ENCODE measurements at places on chromosomes 13 and 19.

DNA sequence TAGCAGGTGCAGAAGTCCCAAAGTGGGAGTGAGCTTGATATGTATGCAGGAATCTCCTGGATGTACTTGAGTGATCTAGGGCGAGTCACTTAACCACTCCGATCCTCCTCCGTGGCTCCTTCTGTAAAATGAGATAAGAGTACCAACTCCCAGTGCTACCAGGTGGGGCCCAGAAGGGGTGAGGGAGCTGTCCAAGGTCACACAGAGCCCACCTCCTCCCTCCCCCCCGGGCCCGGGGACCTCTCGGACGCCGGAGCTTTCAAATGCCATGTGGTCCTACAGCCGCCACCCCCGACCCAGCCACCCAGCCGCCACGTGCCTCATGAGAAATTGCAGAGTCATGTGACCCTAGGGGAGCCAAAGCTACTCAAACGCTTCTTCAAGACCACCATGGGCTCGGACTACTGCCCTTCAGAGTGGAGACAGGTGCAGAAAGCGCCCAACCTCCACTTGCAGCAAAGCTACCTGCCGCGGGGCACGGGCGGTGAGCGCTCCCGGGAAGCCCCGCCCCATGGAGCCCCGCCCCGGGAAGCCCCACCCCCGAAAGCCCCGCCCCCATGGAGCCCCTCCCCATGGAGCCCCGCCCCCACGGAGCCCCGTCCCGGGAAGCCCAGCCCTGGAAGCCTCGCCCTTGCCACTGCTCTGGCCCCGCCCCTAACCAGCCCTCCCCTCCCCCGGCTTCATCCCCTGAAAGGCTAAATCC lies 10.1 kb upstream of the ZNF358 start:
- peak; percentile 84 for DNase-seq

DNA sequence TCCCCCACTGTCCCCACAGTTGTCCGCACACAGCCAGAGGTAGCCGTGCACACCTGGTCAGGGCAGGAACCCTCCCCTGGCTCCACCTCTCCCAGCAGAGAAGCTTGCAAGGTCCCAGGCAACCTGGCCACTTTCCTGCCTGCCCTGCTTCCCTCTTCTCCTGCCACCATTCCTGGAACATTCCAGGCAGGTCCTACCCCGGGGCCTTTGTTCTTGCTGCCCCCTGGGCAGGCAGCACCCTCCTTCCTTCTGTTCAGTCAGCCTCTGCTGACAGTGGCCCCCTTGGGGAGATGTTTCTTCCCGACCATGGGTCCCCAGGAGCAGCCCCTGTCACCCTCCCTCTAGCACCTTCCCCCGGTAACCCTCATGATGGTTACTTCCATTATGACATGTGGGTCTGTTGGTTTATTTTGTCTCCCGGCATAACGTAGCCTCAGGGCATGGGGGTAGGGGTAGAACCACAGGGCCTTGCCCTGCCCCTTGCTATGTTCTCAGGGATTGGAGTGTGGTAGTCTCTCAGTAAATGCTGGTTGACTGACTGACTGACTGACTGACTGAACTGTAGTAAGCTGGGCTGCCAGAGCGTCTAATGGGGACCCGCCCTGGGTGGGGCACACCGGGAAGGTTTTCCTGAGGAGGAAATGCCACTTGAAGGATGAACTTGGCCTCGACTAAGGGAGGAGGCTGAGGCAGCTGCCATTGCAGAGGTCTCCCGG lies 10.8 kb downstream of the PAK4 start:
- no peak for DNase-seq

DNA sequence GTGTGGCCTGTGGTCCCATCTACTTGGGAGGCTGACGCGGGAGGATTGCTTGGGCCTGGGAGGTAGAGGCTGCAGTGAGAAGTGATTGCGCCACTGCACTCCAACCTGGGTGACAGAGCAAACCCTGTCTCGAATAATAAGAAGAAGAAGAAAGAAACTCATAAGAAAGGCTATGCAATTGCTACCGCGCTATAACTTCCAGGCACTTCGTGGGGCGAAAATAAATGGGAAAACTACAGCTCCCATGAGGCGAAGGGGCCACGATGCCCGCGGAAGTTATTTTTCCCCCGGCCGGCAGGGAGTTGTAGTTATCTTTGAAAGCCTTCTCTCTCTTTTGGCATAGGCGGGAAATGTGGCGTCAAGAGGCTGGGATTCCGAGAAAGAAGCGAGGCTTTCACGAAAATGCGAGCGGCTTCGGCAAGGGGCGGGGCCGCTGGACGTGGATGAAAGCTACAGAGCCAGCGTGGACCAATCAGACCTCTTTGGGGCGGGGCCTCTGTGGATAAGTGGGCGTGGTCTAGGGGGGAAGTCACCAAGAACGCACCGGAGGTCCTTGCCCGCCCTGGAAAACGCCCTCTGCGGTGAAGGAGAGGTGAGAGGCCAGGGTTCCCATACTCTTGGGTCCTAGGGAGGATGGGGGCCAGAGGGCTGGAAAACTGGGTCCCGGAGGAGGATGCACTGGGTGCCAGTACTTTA lies at the start of gene NUCB1:
NUCB1 (plus strand) TSS at position 532 of the 696 bp plus-strand sequence. CDS start 485 bp downstream, outside the sequence.
- DNase-seq = peak; percentile 93

GRCh38 chr13:96671073-96671472 lies 323.2 kb downstream of the OXGR1 start:
- peak; percentile 5 for DNase-seq

- no peak for DNase-seq
Observed at GRCh38 chr13:23506807-23507291, 63.4 kb upstream of the TNFRSF19 start.

- no peak for DNase-seq
Observed at GRCh38 chr13:106099765-106100164, 435.7 kb downstream of the EFNB2 start.

DNA sequence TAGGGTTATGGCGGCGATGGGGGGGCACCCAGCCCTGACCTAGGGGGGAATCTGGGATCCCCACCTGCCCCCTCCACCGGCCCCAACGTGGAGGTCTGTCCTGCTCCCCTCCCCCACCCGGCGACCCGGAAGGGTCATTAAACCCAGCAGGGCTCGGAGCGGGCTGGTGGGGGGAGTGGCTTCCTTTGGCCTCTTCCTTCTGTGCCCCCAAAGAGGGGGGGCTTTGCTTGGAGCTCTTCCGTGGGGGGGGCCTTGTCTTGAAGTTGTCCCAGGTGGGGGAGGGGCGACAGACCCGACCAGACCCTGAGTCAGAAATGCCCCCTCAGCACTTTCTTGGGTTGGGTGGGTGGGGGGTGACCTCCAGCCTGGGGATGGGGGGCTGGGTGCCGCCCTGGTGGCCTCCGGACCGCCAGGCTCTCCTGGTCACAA lies 1.5 kb downstream of the ARID3A start:
- DNase-seq = no peak

- no peak for DNase-seq
Observed at GRCh38 chr19:46691104-46691503, 25.8 kb downstream of the PRKD2 start.

GRCh38 chr19:3618144-3618810 lies 8.3 kb downstream of the CACTIN start:
- no peak for DNase-seq

DNA sequence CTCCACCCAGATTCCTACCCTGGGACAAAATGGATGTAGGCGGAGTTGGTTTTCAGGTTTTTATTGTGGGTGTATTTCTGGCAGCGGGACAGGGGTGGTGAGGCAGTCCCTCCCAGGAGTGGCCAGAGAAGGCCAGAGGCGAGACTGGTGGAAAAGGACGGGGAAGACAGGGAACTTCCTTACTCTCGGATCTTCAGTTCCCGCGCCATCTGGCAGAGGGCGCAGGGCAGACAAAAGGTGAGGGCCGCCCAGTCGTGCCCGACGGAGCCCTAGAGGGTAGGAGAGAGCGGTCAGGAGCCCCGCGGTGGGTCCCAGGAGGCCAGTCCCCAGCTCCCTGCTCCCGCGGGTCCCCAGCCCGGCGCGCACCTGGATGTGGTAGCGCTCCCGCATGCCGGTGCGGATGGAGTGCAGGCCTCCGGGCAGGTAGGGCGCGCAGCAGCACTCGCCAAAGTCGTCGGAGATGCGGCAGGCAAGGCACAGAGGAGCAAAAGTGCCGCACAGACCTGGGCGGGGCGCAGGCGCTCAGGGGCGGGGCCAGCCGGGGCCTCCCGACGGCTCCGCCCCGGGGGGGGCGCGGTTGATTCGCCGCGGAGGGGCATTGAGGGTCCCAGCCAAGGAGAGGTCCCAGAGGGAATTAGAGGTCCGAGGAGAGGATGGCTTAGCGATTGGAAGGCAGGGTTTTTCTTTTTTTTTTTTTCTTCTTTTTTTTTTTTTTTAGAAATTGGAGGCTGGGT lies 3.0 kb downstream of the CNFN start:
- peak; percentile 97 for DNase-seq

DNA sequence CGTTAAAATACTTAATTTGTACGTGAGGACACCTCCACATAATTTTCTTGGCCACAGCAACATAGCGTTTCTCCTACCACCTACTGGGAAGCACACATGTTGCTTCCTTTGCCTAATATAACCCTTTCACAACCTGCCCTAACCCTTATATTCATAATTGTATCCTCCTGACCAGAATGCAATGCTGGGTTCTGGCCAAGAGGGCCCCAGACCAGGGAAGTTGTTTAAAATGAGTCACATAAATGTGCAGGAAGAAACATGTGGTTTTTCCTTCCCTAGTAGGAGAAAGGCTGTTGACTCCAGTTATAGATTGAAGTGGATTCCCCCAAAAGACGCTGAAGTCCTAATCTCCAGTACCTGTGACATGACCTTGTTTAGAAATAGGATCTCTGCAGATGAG lies 187.3 kb downstream of the NUFIP1 start:
- DNase-seq = peak; percentile 33

GRCh38 chr19:47839913-47840312 lies 18.2 kb downstream of the CRX start:
- no peak for DNase-seq

DNA sequence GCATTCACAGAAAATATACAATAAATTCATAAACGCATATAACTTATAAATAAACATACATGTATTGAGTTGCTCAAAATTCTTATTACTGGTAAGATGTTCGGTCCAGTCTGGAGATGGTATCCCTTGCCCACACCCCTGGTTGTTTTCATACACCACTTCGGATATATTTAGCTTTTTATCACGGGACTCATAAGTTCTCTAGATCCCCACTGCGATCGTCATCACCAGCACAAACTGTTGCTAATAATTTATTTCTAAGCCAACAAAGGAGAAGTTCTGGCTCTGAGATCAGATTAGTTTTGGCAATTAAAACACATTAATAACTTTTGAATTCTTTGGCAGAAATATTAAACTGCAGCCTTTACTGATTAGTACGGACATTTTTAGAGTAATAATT lies 23.0 kb upstream of the SGCG start:
- DNase-seq = no peak

DNA sequence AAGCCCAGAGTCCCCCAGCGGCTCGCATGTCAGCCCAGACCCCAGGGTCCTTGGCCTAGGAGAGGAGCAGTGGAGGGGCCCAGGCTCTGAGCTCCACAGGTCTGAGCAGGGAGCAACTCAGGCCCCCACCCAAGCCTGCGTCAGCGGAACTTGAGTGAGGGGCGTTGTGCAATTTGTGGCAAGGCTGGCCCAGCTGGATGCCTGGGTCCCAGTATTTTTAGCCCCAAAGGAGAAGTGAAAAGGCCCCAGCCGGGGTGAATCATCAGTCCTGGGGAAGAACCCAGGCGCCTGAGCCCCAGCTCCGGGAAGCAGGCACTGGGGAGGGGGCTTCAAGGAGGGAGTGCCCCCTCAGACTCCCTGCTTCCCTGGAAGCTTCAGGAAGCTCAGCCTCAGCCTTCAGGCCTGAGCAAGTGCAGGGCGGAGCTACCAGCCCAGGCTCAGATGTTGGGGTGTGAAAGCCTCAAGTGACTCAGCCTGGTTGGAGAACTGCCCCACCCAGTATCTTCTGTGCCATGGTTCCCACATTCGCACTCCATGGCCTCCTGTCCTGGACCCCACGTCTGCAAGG lies 7.2 kb downstream of the MED29 start:
- DNase-seq = peak; percentile 80

- DNase-seq = no peak
Observed at GRCh38 chr13:110250258-110250891, 56.6 kb downstream of the COL4A1 start.

DNA sequence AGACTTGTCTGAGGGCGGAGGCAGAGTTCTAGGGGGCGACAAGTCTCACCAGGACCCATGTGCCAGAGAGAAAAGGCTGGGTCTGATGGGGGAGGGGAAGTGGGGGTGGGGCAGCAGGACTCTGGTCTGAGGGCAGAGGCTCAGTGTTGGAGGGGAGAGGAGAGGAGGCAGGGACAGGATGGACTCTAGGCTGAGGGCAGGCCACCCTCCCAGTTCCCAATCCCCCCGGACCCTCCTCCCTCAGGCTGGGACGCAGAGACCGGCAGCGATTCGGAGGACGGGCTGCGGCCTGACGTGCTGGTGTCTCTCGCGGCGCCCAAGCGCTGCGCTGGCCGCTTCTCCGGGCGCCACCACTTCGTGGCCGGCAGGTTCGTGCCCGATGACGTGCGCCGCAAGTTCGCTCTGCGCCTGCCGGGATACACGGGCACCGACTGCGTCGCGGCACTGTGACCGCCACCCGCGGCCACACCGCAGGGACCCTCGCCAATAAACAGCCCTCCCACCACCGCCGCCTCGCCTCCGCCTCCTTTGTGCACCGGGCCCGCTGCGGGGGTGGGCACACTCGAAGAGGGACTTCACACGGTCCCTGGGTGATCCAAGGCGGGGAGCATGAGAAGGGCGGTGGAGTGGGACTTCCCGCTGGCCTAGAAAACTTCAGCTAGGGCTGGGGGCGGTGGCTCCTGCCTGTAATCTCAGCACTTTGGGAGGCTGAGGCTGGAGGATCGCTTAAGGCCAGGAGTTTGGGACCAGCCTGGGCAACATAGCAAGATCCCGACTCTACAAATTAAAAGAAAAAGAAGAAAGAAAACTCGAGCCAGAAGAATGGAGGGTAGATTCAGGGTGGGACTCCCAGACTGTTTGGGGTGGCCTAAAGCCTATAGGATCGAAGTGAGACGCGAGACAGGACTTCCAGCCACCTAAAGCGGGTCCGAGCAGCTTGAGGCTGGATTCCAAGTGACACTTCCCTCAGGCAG lies 703 bp upstream of the CILP2 start:
- DNase-seq = no peak

- DNase-seq = no peak
Observed at GRCh38 chr19:45151320-45151719, 9.5 kb downstream of the NKPD1 start.

GRCh38 chr19:16801600-16802013 lies 27.6 kb upstream of the SIN3B start:
- DNase-seq = peak; percentile 67
